ENCODE measurements at places on chromosomes 7 and 10.

DNA sequence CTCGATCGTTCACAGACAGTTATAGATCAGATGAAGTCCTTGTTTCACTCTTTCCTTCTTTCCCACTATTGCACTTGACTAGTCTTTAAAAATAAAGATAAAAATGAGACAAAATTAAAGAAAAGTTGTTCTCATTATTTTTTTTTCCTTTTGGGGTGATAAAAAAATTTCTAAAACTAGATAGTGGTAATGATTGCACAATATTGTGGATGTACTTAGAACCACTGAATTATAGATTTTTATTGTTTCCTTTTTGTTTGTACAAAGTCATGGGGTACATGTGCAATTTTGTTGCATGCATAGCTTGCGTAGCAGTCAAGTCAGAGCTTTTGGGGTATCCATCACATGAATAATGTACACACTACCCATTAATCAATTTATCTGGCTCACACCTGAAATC, 97.3 kb downstream of the PHTF2 start:
- DNase-seq = no peak

DNA sequence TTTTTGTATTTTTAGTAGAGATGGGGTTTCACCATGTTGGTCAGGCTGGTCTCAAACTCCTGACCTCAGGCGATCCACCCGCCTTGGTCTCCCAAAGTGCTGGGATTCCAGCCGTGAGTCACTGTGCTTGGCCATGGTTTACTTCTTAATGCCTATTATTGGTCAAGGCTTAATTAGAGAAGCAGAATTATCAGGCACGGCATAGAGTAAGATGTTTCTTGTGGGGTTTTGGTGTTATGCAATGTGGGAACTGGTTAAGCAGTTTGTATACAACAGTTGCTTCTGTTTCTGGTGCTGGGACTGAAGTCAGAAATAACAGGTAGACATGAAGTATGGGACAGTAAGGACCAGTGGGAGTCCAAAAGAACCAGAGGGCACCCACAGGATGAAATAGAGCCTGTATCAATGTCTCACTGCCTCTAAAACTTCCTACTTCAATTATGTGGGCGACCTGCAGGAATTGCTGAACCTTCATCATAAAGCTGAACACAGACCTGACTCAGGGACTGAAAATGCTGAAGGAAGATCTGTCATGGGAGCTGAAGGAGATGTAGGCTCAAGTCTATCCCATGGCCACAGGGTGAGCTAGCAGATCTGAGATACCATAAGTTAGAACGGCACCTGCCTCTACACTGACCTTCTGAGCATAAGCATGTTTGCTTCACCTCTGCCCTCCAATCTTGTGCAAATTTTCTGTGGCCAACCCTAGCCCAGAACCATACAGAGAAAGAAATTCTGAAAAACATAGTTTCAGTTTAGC, 38.3 kb upstream of the VCL start:
- no peak for DNase-seq

DNA sequence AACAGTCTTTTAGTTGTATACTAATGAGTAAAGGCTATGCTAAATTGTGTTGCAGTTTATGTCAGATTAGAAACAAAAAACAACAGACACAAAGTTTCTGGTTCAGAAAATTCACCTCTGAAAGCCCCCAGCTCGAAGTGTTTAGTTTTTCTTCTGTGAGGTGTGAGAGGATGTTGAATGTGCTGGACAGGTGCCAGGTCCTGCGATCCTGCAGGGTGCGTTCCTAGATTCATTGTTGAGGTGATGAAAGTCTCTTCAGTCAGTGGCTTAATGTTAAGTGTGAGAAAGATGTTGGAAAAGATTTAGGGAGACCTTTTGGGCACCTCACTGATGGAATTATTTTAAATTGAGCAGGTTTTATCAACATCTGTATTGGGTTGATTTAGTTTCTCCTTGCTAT, 287.3 kb downstream of the SDK1 start:
- no peak for DNase-seq

DNA sequence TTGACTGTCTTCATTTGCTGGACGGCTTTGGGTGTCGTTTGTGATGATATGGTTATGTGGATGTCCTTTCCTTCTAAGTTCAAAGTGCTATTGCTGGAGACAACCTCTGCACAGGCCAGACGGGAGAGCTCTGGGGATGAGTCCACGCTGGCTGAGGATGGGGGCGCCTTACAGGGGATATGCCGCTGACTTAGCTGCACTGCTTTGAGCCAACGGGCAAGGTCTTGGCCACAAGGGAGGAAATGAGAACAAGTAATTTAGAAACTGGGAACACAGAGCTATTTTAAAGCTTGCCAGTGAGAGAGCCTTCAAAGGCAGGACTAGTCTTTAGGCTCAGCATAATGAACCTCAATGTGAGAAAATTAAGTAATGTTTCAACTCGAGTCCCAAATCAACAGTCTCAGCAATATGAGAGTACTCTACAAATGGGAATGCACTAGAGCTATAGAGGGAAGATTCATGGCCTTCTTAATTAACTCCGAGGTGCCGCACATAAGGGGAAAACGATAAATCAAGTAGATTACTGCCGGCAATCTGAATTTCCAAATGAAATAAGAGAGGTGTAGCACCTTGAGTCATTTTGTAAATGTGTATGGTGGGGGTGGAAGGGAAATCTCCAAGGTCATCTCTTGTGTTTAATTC, 209.3 kb downstream of the JAZF1 start:
- DNase-seq = no peak

GRCh38 chr10:8035006-8035640, 19.4 kb upstream of the GATA3 start:
- DNase-seq = no peak

GRCh38 chr10:80283536-80284199, 5.8 kb downstream of the MAT1A start:
- no peak for DNase-seq

GRCh38 chr10:102661658-102662028, 17.4 kb downstream of the TRIM8 start:
- DNase-seq = no peak

DNA sequence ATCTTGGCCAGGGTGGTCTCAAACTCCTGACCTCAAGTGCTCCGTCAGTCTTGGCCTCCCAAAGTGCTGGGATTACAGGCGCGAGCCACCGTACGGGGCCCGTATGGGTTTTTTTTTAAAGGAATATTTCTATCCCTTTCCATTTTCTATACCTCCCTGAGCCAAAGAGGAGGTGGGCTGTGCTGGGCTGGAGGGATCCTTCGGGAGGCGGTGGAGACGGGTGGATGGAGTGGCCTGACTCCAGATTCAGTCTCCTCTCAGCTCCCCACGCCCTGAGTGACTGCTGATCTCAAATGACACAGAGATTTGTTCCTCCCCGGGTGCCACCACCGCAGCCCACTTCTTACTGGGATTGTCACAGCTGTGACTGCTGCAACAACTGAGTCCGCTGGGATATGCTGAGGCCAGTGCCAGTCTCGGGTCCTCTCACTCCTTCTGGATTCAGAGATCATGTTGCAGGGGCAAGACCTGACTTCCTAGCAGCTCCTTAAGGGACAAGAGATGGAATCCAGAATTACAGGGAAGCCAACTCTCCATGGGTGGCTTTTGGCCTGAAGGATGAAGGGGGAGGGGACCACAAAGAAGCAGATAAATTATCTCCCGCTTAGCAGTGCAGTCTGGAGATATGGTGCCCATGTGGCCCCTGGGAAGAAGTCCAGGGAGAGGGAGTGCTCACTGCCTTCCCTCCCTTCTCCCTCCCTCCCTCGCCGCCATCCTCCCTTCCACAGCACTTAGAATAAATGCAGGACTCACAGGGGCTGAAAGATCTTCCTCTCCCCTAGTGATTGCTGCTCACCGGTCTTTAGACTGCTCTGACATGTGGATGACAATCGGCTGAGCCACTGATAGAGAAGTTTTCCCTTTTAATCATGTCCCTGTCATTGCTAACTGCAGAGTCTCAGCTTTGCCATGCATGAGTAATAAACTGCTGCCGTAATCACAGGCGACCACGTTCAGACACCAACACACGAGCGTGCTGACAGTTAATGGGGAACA, 14.3 kb downstream of the GALNT17 start:
- no peak for DNase-seq

GRCh38 chr10:102673819-102674511, 29.7 kb downstream of the TRIM8 start:
- DNase-seq = peak; percentile 80
